ENCODE measurements at places on chromosomes 12 and 14.
A peak's percentile ranks its signal among the peaks of the same experiment; 100 is the strongest.

- no peak for DNase-seq
These were observed 17.6 kb upstream of the AEBP2 start for GRCh38 chr12:19421503-19422282.

- no peak for DNase-seq
These were observed 6.7 kb upstream of the PPP4R3A start for GRCh38 chr14:91516663-91517388.

- DNase-seq, result no peak
These were observed 43.6 kb downstream of the ZCRB1 start for GRCh38 chr12:42282294-42282693.

- no peak for DNase-seq
These were observed 41.6 kb downstream of the GUCY2C start for GRCh38 chr12:14654842-14655241.

GRCh38 chr12:126095748-126096510 is 1030.7 kb downstream of the AACS start:
- no peak for DNase-seq

GRCh38 chr14:65040666-65041433 is 54.2 kb downstream of the FNTB start:
- no peak for DNase-seq

- DNase-seq, result no peak
These were observed 6.9 kb downstream of the TBC1D15 start for GRCh38 chr12:71846322-71846940.

- peak; percentile 32 for DNase-seq
These were observed 1.3 kb downstream of the CLSTN3 start for GRCh38 chr12:7131502-7131866.

DNA sequence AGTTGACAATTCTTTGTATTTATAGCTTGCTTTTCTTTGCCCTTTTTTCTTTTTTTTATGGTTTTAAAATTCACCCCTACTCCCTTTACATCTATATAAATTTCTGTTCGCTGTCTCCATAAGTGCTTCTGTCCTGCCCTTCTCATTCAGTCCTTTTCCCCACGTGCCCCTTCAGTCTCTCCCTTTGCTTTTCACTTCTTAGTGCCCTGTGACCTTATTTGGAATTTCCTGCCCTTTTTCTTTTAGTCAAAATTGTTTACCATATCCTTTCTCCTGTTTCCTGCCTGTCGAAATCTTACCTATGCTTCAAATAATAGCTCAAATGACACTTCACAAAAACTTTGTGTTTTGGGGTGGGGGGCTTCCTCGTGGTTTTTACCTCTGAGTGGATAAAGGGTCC is 6.0 kb downstream of the TMX1 start:
- DNase-seq, result no peak

GRCh38 chr14:92693998-92694795 is 54.2 kb downstream of the LGMN start:
- no peak for DNase-seq

DNA sequence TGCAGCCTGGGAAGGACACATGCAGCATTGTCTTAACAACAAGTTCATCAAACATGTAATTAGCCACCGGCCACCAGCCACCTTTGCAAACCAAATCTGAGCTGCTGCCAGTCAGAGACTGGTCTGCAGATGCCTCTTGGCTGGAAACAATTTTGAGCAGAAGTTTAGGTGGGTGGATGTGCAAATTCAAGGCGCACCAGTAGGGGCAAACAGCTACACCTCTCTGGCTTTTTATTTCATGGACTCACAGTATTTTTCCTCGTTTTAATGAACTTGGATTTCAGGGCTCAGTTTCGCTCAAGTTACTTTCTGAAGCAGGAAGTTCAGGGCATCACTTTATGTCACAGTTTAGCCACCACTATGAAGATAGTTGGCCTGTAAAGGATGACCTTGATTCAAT is 94.3 kb downstream of the OTX2 start:
- DNase-seq, result no peak

DNA sequence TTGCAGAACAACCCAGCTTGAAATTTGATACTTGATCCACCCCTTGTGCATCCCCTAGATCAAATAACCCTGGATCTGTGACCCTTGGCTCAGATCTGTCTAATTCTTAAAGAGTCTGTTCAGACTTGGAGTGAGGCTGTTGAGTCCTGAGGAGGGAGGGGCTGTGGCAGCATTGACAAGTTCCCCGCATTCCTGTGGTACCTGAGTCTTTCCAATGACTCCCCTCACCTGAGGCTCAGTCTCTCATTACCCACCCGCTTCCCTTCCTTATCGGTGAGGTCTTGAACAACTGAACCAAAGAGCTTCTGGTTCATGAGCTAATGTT is 16.1 kb upstream of the HDAC7 start:
- no peak for DNase-seq

GRCh38 chr12:130334937-130335336 is 2.8 kb upstream of the PIWIL1 start:
- DNase-seq, result no peak

GRCh38 chr14:97387252-97387874 is 590.2 kb downstream of the VRK1 start:
- DNase-seq, result no peak

DNA sequence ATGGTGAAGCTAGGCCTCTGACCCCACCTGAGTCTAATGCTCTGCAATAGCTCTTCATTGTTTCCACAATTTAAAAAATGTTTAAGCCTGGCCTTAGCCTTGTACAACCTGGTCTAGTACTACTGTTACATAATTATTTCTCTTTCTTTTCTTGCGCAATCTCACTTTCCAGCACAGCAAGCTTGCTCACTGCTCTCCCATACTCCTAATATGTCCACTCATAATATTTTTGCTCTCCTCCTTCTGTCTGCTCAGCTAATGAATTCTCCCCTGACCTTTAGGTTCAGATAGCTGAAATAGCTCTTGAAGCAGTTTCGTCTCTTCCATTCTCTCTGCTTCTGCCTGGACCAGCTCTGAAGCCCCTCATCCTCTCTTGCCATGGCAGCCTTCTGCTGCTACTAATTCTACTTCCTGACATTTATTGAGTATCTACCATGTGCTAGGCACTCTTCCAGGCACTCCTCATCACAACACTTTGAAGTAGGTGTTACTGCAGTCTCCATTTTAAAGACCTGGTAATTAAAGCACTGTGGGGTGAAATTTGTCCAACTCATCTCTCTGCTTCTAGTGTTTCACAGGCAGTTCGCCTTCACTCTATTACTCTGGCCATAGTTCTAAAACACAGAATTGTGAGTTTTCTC is 2.8 kb upstream of the SLC48A1 start:
- no peak for DNase-seq

GRCh38 chr14:104985675-104986486 is at the start of gene CLBA1:
Gene CLBA1 (plus strand): TSS chr14:104985788. CDS start chr14:104986432, 644 bp downstream.
- peak; percentile 92 for DNase-seq

DNA sequence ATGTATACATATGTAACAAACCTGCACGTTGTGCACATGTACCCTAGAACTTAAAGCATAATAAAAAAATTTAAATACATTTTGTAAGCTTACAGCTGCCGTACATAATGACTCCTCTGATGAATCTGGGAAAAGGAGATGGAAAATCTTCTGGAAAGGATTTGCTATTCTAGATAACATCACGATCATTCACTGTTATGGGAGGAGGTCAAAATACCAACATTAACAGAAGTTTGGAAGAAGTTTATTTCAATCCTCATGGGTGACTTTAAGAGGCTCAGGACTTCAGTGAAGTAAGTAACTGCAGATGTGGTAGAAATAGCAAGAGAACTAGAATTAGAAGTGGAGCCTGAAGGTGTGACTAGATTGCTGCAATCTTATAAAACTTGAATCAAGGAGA is 172.2 kb downstream of the SLC16A7 start:
- no peak for DNase-seq

GRCh38 chr14:26424537-26424936 is 173.3 kb downstream of the NOVA1 start:
- DNase-seq, result no peak

- DNase-seq, result no peak
These were observed 21.7 kb upstream of the PLBD1 start for GRCh38 chr12:14589169-14590004.

DNA sequence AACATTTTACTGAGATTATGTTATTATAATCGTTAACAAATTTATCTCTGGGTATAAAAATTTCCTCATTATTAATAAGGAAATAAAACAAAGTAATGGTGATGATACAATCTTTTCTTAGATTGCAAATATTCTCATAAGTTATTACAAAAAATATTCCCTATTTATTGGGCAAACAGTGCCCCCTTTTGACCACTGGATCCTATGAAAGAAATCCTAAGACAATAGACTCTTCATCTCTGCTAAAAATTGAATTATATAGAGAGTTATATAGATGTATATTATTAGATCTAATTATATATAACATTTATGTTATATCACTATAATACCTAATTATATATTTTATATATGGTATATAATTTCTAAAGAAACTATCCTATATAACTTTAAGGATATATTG is 94.2 kb upstream of the FGD4 start:
- no peak for DNase-seq

GRCh38 chr12:49342914-49343731 is 3.6 kb upstream of the DNAJC22 start:
- no peak for DNase-seq

- no peak for DNase-seq
These were observed 69.9 kb downstream of the MYRFL start for GRCh38 chr12:69894800-69895383.

GRCh38 chr12:21907948-21908837 is 33.0 kb downstream of the ABCC9 start:
- no peak for DNase-seq

DNA sequence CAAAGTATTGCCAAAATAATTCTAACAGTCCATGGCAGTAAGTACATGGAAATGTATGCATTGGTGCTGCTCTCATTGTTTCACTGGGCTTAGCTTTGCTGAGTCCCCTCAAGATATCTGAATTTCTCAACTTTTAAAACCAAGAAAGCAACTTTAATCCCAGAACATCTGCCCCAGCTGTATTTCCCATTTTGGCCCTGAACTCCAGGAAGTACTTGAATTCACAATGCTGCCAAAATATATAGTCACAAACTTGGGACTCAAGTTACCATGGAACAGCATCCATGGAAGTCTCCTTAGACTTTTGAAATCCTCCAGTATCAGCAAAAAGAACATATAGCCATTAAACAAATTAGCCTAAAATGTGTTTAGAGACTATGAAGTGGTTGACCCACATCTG is 78.5 kb upstream of the FLRT2 start:
- DNase-seq, result no peak

GRCh38 chr12:19462406-19462805 is 23.1 kb downstream of the AEBP2 start:
- no peak for DNase-seq

GRCh38 chr14:25349269-25349668 is 299.3 kb upstream of the STXBP6 start:
- DNase-seq, result peak; percentile 4

DNA sequence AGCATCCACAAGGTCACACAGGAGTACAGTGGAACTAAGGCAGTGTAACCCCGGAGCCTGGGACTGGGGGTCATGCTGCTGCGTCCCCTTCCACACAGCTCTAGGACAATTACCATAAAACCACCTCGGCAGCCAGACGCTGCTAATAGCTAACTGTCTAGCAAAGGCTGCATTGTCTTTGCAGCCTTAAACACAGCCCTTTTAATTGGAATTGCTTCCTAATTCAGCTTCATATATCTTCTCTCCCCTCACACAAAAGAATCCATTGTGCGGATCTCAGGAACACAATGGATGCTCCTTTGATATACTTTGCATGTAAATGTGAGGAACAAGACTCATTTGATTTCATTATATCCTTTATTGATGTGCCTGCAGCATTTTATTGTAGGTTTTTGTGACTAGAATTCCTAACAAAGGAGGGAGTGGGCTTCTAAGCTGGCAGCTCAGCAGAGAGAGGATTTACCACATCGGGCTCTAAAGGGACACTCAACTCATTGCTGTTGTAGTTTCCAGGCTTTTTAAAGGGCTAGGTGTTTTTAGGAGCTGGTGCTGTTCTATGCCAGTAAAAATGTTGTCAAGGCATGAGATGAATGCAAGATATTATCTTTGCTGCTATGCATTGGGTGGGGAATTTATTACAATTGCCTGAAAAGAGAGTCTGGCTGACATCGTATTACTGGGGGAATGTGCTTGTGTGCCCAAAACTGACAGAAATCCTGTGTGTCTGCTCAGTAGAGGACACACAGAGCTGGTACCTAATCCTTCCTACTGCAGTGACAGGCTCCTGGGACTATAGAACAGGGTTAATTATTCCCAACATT is 30.4 kb upstream of the DACT1 start:
- DNase-seq, result no peak

- no peak for DNase-seq
These were observed 47.7 kb downstream of the PSMA6 start for GRCh38 chr14:35339761-35340406.

GRCh38 chr14:38280081-38280480 is 24.2 kb upstream of the CLEC14A start:
- no peak for DNase-seq

DNA sequence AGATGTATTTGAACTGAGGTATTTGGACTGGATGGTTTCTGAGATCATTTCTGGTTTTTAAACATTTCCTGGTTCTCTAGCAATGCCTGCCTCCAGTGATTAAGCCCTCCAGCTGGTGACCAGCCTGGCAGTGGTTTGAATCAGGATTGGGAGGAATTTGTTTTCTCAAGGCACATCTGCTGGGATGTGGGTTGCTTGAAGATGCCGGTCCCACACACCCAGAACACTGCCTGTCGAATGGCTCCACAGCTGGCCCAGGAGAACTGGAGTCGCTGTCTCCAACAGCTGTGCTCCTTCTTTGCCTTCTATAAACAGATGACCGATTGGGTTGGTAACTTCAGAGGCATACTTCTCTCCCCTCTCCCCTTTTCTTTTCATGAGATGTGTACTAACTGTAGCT is 258.0 kb upstream of the DDHD1 start:
- DNase-seq, result no peak

DNA sequence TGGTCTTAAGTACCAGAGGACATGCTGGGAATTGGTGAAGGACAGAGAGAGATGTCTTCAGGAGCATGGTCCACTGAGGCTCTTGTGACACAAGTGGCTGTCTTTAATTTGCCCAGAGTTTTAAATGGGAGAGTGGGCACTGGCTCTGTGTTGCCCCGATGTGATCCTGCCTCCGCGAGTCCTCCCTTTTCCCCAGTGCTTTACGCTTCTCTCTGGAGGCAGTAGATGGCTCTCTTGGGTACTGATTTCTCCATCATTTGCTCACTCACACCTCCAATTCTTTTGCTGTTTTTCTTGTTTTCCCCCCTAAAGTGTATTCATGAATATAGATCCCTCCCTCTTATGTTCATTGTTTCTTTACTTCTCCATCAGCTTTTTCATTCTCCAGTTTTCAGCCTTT is 74.3 kb downstream of the EMP1 start:
- DNase-seq, result no peak
